ENCODE measurements at places on chromosomes 1 and 21. TPM values are rescaled to one million over a fixed set of nuclear protein-coding genes. Genes with fewer than 3 reads are reported as not detected.
A peak's percentile ranks its signal among the peaks of the same experiment; 100 is the strongest.

GRCh38 chr21:41521489-41522027, 13.6 kb upstream of the TMPRSS2 start:
- H3K4me1 ChIP-seq, result no peaks in the 10 kb centered on the region
- H3K27me3 ChIP-seq, result no peaks in the 10 kb centered on the region
- H3K27ac ChIP-seq, result no peak overlapping the region
- DNase-seq, result no peak
- no peaks in the 10 kb centered on the region for H3K36me3 ChIP-seq
- H3K4me3 ChIP-seq, result no peak overlapping the region

- DNase-seq, result no peak
- H3K27me3 ChIP-seq, result no peaks in the 10 kb centered on the region
- H3K4me3 ChIP-seq, result no peak overlapping the region
- H3K36me3 ChIP-seq, result no peaks in the 10 kb centered on the region
- no peaks in the 10 kb centered on the region for H3K4me1 ChIP-seq
Measured at GRCh38 chr1:51217101-51217500, 19.0 kb upstream of the RNF11 start.

DNA sequence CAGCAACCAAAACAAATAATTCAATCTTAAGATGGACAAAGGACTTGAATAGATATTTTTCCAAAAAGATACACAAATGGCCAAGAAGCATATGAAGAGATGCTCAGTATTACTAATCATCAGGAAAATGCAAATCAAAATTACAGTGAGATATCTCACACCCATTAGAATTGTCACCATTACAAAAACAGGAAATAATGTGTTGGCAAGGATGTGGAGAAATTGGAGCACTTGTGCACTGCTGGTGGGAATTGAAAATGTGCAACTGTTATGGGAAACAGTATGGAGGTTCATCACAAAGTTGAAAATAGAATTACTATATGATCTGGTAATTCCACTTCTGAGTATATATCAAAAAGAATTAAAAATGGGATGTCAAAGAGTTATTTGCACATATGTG, 83.2 kb downstream of the SH3GLB1 start:
- no peaks in the 10 kb centered on the region for H3K4me1 ChIP-seq
- H3K27ac ChIP-seq, result no peak overlapping the region
- no peak for DNase-seq
- H3K36me3 ChIP-seq, result no peaks in the 10 kb centered on the region
- no peak overlapping the region for H3K4me3 ChIP-seq

DNA sequence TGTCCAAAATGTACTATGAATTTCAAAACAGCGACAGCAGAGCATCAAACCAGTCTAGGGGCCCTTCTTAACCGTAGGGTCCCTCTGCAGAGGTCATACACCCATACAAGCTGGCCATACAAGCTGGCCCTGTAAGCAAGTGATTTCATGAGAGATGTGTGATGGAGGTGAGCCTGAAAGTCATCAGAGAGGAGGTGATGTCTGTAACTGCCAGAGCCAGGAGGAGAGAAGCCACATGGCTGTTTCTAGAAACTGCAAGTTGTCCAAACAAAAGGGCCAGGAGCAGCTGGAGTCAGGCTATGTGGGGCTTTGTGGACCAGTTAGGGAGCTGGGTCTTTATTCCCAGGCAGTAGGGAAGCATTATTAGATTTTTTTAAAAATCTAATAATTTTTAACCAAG, 14.8 kb upstream of the SERINC2 start:
- H3K36me3 ChIP-seq, result no peaks in the 10 kb centered on the region
- no peak overlapping the region for H3K4me3 ChIP-seq
- H3K4me1 ChIP-seq, result peaks cover 6% of the 10 kb centered on the region
- no peaks in the 10 kb centered on the region for H3K27me3 ChIP-seq

- no peaks in the 10 kb centered on the region for H3K36me3 ChIP-seq
- no peak overlapping the region for H3K27ac ChIP-seq
- no peaks in the 10 kb centered on the region for H3K27me3 ChIP-seq
- H3K4me1 ChIP-seq, result no peaks in the 10 kb centered on the region
- H3K4me3 ChIP-seq, result no peak overlapping the region
Measured at GRCh38 chr1:7085521-7085920, 300.3 kb downstream of the CAMTA1 start.

GRCh38 chr1:9248341-9249262, 14.0 kb downstream of the H6PD start:
- H3K4me3 ChIP-seq, result no peak overlapping the region
- DNase-seq, result no peak
- no peaks in the 10 kb centered on the region for H3K27me3 ChIP-seq
- H3K4me1 ChIP-seq, result peaks cover 57% of the 10 kb centered on the region
- peak overlapping the region; percentile 85 for H3K27ac ChIP-seq
- H3K36me3 ChIP-seq, result no peaks in the 10 kb centered on the region

- no peaks in the 10 kb centered on the region for H3K36me3 ChIP-seq
- DNase-seq, result no peak
- H3K4me3 ChIP-seq, result no peak overlapping the region
- no peak overlapping the region for H3K27ac ChIP-seq
- no peaks in the 10 kb centered on the region for H3K4me1 ChIP-seq
Measured at GRCh38 chr21:16767201-16767600, 745.6 kb upstream of the CXADR start.

DNA sequence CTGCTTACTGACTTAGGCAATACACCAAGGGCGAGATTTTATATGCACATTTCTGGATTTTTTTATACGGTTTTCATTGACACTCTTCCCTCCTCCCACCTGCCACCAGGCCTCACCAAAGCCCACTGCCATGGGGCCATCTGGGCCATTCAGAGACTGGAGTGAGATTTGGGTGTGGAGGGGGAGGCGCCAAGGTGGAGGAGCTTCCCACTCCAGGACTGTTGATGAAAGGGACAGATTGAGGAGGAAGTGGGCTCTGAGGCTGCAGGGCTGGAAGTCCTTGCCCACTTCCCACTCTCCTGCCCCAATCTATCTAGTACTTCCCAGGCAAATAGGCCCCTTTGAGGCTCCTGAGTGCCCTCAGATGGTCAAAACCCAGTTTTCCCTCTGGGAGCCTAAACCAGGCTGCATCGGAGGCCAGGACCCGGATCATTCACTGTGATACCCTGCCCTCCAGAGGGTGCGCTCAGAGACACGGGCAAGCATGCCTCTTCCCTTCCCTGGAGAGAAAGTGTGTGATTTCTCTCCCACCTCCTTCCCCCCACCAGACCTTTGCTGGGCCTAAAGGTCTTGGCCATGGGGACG, 57.9 kb downstream of the LACTBL1 start:
- H3K4me3 ChIP-seq, result no peak overlapping the region
- no peaks in the 10 kb centered on the region for H3K4me1 ChIP-seq
- H3K27me3 ChIP-seq, result no peaks in the 10 kb centered on the region
- no peak overlapping the region for H3K27ac ChIP-seq

GRCh38 chr1:29513357-29513756, 277.0 kb downstream of the PTPRU start:
- no peak overlapping the region for H3K27ac ChIP-seq
- H3K4me1 ChIP-seq, result no peaks in the 10 kb centered on the region
- DNase-seq, result no peak

DNA sequence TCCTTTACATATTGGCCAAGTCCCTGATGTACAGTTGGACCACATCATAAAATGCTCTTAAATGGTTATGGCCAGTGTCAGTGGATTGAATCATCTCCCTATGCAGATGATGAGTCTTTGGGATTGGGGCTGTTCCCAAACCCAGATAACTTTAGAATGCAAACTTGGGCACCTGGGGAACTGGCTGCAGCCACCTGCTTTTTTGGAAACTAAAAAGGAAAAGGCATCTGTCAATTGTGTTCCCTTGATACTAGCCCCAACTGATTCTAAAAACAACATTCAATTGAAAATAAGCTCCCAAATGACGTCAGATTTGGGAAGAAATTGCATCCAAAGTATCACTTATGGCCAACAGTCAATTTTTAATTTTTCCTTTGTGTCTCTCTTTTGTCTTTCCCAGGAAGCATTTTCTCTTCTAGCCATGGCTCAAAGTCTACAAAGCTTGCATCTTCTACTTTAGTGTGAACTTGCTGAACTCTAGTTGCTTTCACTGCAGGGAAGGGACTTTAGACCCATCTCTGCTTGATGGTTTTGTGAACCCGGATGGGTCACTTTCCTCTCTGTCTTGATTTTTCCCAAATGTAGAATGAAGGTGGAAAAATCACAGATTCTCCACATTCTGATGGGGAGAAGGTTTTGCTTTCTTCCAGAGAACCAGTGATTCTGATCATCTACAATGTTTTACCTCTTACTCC, 402.3 kb upstream of the USP24 start:
- no peak overlapping the region for H3K27ac ChIP-seq
- no peak overlapping the region for H3K4me3 ChIP-seq
- H3K4me1 ChIP-seq, result no peaks in the 10 kb centered on the region
- no peak for DNase-seq
- H3K27me3 ChIP-seq, result no peaks in the 10 kb centered on the region

DNA sequence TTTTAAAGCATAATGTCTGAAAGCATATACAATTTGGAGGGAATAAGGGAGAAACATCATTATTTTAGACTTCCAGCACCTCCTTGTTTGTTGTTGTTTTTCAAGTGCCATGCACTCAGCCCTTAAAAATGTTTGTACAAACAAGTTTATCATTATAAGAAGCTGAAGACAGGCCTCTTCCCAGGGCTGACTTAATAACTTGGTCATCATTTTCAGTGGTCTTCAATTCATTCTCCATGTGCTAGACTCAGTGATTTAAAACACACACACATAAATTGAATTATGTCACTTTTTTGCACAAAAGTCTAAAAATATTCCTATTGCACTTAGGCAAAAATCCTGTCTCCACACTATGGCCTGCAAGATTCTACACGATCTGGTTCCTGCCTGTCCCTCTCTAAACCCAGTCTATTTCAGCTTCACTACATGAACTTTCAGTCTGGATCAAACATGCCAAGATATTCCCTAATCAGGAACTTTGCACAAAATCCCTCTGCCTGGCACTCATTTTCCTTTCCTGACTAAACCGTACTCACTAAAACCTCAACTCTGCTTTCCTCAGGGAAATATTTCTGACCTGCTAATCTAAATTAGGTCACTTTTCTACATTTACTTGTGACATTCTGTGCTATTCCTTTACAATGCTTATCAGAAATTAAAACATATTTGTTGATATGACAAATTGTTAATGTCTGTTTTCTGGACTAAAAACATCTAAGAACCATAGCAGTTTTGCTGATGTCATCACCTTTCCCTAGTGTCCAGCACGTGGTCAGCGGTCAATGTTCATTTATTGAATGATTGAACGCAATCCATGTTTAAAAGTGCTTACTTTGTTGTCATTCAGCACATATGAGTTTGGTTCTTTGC, 14.8 kb upstream of the GBP5 start:
- H3K27me3 ChIP-seq, result no peaks in the 10 kb centered on the region
- no peak for DNase-seq
- H3K4me1 ChIP-seq, result no peaks in the 10 kb centered on the region
- no peaks in the 10 kb centered on the region for H3K36me3 ChIP-seq

DNA sequence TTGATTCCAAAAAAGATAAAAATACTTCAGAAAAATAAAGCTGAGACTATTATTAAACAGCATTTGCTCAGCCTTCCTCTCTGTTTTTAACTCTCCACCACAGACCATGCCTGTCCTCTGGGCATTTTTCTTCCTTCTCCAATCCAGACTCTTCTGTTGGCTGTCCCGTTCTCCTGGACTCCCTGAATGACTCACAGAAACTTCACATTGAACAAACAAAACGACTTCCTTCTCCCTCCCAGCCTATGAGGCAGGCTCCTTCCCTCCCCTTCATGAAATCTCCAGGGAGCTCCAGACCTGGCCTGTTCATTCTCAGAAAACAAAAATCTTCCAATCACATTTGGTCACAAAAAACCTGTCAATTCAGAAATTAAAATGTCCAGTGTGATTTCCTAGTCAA, 421.3 kb downstream of the NPHP4 start:
- no peaks in the 10 kb centered on the region for H3K4me1 ChIP-seq
- no peak for DNase-seq
- H3K36me3 ChIP-seq, result no peaks in the 10 kb centered on the region
- H3K27ac ChIP-seq, result no peak overlapping the region

DNA sequence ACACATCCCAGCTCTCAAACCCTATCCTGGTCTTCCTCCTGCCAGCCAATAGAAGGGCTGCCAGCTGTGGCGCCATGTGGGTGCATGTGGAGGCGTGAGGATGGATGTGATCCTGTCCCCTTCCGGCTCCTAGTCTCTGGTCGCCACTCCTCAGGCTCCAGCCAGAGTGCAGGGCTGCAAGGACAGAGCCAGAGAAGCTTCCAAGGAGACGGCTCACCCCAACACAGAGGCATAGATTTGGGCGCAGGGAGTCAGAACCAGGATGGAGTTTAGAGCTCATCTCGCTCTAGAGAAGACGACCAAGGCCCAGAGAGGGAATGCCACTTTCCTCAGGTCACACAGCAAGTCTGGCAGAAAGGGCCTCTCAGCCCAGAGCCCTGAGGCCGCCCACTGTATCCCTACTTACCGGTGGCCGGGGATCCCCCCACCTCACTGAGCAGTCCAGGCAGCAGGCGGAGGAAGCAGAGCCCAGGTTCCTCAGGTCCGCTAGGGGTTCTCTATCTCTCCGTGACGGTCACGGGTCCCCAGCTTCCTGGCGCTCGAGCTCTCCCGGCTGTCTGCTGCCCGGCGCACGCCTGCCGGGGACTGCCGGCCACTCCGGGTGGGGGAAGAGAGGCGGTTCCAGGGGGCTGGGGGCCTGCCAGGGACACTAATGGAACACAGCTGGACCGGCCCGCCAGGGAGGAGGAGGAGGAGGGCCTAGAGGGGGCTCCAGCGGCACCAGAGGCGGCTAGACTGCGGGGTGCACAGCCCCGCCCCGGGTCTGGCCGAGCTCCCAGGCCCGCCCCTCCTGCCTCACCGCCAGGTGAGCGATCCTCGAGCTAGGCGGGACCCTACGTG, at the start of gene COL16A1:
TSS of gene COL16A1 (minus strand) at position 587 of the 840 bp plus-strand sequence. CDS start 1,824 bp downstream, outside the sequence.
- peak within 1 kb of the TSS; percentile 31 for H3K4me3 ChIP-seq
- DNase-seq, result peak; percentile 69
- peak within 1 kb of the TSS; percentile 85 for H3K27ac ChIP-seq
- H3K27me3 ChIP-seq, result no peaks in the 10 kb centered on the region
- H3K4me1 ChIP-seq, result peaks cover 35% of the 10 kb centered on the region

DNA sequence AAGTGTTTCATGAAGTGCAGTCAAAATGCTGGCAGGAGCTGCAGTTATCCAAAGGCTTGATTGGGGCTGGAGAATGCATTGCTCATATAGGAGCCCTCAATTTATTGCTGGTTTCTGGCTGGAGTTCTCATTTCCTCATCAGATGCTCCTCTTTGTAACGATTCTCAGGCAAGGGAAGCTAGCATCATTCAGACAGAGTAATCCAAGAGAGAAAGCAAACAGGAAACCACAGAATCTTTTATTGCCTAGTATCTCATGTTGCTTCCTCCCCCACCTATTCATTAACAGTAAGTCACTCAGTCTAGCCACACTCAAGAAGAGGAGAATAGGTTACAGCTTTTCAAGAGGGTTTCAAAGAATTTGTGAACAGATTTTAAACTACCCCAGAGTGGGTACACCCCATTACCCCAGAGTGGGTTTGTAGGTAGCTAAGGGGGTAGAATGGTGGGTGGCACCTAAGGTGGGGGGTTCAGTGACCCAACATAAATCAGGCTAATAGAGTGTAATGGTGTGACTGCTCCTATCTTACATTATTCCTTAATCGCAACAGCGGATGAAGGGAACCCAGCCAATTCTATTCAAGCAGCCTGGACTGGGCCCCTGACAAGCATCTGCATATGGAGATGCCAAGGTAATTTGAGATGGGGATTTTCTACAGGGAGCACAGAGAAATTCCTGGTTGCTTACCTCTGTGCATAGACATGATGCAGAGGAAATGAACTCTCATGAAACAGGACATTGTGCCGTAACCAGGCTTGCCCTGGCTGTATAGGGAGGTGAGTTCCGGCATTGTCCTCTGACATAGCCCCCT, 67.1 kb downstream of the KCNJ15 start:
- DNase-seq, result no peak
- no peak overlapping the region for H3K4me3 ChIP-seq
- H3K27ac ChIP-seq, result no peak overlapping the region
- H3K36me3 ChIP-seq, result no peaks in the 10 kb centered on the region
- no peaks in the 10 kb centered on the region for H3K4me1 ChIP-seq

AIRE gene
- total RNA-seq, result 1.7 TPM

HSPB7 gene
- total RNA-seq, result 5.2 TPM

ADAMTS4 gene
- 0.18 TPM for total RNA-seq

OR2L5 gene
- total RNA-seq, result not detected
